ENCODE measurements at places on chromosomes 3 and 15. TPM values are rescaled to one million over a fixed set of nuclear protein-coding genes. Genes with fewer than 3 reads are reported as not detected.

DNA sequence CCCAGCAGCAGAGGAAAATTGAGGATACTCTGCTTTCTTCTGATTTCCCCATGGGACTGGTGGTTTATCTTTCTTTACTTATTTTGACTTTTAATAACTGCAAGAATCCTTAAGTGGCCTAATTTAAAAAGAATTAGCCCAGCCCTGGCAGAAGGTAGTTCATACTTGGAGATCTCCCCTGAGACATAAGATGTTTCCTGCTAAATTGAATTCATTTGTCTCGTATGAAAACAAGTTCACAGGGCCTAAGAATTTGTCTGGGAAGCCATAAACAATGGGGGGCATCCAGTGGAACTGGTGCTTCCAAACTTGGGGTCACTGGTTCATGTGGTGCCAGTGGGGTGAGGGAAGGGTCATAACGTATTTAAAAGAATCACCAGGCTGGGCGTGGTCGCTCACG, 283.1 kb upstream of the RASGRP1 start:
- no peak for DNase-seq

GRCh38 chr3:55467099-55467498, 20.0 kb downstream of the WNT5A start:
- no peak for DNase-seq

The LRRK1 gene
- total RNA-seq: 10.4 TPM

DNA sequence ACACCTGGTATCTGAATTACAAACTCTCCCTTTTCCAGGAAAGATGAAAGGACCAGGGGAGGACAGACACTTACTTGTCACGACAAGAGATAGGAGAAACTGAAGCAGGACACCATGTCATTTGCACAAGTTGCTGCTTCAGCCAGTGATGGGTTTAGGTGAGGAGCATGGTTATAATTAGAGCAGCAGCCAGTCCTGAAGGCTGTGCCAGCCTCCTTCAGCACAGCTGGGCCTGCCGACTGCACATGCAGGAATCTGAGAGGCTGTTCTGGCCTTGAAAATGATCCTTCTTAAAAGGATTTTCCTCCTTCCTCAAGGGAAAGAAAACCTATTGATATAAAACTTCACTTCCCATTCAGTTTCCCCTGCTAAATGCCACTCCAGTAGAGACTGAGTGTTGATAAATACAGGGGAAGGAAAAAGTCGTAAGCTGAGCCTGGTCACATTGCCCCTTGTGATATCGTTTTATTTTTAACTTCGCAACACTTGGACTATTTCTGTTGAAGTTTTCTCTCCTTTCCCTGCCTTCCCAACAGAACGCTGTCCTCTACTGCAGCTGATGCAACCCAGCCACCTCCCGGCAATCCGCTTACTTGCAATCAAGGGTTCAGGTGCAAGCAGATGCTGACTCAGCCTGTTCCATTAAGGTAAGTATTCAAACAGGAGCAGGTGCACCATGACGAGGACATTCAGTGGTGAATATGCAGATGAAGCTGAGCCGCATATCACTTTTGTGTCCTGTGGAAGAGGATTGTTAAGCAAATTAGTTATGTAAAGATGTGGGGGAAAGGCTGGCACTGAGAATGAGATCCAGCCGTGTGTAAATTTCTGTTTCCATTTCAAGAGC, at the start of gene FBXO40:
Gene FBXO40, plus strand, starts transcription at position 524 of the 847 bp plus-strand sequence. CDS start 27,197 bp downstream, outside the sequence.
- no peak for DNase-seq

GRCh38 chr3:17969985-17970568, 227.6 kb upstream of the TBC1D5 start:
- no peak for DNase-seq

The ALPK3 gene
- total RNA-seq: 1.1 TPM

All from MG63 (cell line).